HTR-8/SVneo (cell line): ENCODE measurements at places on chromosomes 12 and 14.

DNA sequence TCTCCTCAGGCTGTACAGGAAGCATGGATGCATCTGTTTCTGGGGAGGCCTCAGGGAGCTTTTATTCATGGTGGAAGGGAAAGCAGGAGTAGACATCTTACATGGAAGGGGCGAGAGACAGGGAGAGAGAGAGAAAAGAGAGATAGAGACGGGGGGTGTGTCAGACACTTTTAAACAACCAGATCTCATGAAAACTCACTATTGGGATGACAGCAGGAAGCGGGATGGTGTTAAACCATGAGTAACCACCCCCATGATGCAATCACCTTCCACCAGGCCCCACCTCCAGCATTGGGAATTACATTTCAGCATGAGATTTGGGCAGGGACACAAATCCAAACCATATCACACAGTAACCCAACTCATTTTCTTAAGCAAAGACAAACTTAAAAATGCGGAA lies 110.0 kb upstream of the EEA1 start:
- no peak for DNase-seq

DNA sequence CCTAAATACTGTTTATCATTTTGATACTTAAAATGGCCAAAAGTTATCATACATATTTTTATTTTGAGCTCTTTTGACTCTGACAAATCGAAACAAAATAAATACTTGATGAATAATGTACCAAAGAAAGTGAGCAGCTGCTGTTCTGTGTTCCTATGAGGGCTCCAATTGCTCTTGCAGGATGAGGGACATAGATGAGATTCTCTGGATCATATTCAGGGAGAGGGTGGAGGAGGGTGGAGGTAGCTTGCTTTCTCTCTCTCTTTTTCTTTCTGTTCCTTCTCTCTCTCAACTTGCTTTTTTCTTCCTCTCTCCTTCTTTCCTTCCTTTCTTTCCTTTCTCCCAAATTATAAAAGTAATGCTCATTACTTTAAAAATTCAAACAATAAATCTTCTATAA lies 8.9 kb upstream of the MYH7 start:
- no peak for DNase-seq

- peak; percentile 43 for DNase-seq
Observed at GRCh38 chr12:105775343-105775742, 363.4 kb downstream of the NUAK1 start.

DNA sequence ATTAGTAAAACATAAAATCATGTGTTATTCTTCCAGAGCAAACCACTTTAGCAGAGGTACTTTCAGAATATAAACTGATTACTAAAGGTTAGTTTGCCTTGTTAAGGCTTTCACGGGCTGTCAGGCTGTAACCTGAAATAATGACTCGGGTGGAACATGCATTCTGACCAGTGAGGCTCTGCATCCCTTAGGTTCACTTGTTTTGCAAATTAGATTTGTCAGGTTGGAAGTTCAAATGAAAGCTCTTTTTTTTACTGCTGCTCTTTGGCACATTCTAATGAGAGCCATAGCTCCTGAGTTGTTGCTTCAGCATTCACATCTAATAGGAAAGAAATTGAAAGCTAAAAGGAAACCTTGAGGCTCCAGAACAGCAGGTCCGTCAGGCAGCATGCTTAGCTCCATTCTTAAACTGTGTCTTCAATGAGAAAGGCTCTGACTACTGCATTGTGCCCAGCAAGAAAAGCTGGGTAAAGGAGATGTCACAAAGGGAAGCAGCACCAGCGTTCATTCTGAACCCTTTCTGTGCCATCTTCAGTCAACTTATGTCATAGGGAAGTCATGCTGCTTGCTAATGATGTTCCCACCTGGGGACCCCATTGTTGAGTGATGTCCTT lies 445.5 kb upstream of the FBXO33 start:
- DNase-seq: no peak

DNA sequence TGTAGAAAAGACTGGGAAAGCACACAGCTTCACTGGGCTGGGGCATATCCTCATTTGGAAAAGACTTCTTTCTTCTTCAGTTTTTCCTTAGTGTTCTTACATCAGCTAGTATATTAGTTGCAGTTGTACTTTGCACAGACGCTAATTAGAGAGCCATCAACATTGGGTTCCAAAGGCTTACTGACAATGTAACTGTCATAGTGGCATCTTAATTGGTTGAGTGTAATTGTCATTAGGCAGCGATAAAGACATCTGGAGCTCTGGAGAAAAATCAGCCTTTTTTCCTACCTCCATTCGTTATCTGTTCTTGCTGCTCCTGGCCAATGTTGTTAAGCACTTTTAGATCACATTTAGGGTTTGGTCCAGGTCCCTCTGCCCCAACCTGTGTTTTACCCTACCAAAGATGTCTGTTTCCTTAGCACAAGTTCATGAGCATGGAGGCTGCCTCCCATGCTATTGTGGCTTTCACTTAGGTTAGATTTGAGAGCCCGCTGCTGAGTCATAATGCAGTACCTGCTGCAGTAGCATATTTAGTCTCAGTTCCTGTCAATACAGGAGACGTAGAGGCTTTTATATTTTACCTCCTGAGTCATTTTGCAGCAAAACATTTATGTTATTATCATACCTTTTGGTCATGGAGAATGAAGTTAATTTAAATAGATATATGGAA lies 49.2 kb downstream of the FBXW8 start:
- DNase-seq: no peak

- peak; percentile 28 for DNase-seq
Observed at GRCh38 chr12:58310368-58310767, 369.0 kb downstream of the ATP23 start.
